Mesenteric fat pad (tissue), 1 donor: ENCODE measurements at places on chromosomes 16 and 17.

GRCh38 chr16:88130016-88130415 lies 178.8 kb downstream of the BANP start:
- DNase-seq = no peak

DNA sequence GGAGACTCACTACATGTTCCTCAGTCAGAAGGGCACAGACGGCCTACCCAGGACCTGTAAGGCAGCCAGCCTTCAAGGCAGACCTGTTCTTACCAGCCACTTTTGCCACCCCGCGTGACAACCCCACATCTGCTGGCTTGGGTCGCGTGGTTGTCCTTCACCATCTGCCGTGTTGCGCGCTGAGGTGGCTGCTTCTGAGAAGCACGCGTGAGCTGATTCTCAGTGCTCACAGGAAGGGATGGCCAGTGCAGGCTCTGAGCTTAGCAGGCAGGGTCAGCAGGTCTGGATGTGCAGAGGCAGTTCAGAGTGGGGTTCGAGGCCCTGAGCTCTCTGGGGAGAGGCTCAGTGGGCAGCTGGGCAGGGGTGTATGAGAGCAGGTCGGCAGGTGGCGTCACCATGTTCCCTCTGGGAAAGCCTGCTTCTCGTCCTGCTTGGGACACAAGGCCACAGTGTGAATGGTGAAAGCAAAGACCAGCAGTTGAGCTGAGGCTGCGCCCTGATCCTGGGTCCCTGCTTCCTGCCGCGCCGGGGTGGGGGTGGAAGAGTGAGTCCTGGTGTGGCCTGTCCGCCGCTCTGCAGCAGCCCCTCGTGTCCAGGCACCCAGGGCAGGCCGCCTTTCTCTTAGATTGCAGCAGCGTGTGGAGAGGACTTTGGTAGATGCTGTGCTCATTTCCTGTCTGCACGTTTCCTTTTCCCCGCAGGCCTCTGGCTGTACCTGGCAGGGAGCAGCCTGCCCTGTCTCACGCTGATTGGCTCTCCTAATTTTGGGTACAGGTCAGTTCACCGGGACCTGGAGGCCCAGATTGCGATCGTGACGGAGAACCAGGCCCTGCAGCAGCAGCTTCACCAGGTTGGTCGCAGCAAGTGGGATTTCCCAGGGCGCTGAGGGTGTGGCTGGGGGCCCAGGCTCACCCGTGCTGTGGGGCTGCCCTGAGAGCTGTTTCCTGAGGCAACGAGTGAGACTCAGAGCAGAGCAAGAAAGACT lies 36.0 kb downstream of the PGS1 start:
- no peak for DNase-seq

DNA sequence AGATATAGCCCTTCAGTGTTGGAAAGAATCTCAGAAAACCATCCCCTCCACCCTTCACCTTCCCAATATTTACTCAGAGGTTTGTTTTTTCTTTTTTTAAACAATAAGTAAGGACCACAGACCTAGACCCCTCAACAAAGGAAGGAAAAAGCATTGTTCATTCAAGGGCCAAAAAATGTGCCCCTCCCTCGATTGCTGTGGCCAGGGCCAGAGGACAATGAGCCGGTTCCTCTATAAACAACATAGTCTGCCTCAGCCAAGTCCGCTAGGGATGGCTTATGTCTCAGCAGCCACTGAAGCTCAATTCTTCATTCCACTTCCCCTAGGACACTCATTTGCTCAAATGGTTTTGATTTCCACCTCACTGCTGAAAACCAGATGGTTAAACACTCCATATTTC lies 24.0 kb downstream of the TRIM16 start:
- no peak for DNase-seq

GRCh38 chr17:50570528-50570927 lies 10.0 kb downstream of the CACNA1G start:
- DNase-seq = no peak

GRCh38 chr16:5758281-5758680 lies 660.7 kb upstream of the EEF2KMT start:
- DNase-seq = no peak

DNA sequence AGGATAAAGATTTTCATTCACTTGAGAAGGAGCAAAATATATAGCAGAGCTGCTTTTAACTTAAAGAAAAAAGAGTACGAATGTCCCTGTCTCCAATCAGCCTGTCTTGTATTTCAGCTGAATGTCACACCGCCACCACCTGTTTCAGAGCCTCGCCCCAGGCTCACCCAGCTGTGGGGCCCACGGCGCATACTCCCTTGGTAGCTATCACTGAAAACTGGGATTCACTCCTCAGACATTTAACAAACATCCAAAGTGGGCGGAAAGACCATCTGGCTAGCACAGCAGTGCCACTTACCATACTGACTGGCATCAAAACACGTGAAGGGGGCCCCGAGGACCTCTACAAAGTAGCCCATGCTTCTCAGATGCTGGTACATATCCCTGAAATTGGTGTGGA lies 25.4 kb upstream of the SLC38A8 start:
- no peak for DNase-seq

DNA sequence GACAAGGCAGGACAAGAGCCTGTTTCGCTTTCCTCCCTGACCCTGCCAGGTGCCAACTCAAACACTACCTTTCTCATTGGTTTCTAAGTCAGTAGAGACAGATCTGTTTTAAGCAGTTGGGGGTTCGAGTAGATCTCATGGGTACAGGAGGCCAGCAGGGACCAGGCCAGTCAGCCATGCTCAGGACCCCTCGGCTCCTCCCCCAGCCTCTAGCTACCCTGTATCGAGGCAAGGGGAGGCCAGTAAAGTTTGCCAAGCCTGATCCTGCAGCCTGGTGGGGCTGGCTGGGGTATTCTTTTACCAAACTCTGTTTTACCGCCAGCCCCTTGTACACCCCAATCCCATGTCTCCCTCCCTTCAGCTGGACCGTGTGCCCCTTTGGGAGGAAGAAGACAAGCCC lies 26.6 kb downstream of the OR1D5 start:
- DNase-seq = peak; percentile 39

- no peak for DNase-seq
These were observed 80.7 kb downstream of the SNX29 start for GRCh38 chr16:12057266-12057665.

- no peak for DNase-seq
These were observed 2.3 kb upstream of the SOX9 start for GRCh38 chr17:72118335-72119076.

GRCh38 chr16:11094075-11094856 lies 149.9 kb downstream of the CLEC16A start:
- DNase-seq = no peak

- DNase-seq = no peak
These were observed 429.9 kb downstream of the HS3ST3B1 start for GRCh38 chr17:14730821-14731220.

DNA sequence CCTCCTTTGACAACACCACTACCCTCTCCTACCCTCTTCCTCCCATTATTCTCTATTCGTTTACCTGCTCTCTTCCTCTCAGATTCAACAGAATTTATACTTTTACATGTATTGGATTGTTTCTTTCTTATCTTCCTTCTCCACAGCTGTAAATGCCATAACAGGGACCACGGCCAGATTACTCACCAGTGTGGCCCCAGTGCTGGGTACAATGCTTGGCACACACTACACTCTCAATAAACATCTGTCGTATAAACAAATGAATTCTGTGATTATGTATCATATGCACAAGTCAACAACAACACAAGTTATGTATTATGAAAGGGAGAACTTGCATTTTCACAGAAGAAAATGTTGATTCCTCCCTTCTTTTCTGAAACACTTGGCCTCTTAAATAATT lies 20.0 kb downstream of the AARSD1 start:
- no peak for DNase-seq

- no peak for DNase-seq
These were observed 140.8 kb downstream of the FTO start for GRCh38 chr16:53844804-53845203.

- DNase-seq = no peak
These were observed 128.0 kb upstream of the C17orf78 start for GRCh38 chr17:37247825-37248224.

- DNase-seq = no peak
These were observed 158.9 kb upstream of the NOG start for GRCh38 chr17:56434610-56435009.

DNA sequence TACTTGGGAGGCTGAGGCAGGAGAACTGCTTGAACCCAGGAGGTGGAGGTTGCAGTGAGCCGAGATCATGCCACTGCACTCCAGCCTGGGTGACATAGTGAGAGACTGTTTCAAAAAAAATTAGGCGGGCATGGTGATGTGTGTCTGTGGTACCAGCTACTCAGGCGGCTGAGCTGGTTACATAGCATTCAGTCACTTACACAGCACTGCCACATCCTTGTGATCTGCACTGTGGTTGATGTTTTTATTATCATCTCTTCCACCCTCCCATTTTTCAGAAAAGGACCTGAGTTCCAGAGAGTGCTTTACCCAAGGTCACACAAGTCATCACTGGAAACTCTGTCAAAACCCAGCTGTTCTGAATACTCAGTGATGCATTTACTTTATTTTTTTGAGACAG lies 14.8 kb upstream of the KPNB1 start:
- no peak for DNase-seq

- no peak for DNase-seq
These were observed 283.1 kb downstream of the SEC14L1 start for GRCh38 chr17:77423589-77424451.

DNA sequence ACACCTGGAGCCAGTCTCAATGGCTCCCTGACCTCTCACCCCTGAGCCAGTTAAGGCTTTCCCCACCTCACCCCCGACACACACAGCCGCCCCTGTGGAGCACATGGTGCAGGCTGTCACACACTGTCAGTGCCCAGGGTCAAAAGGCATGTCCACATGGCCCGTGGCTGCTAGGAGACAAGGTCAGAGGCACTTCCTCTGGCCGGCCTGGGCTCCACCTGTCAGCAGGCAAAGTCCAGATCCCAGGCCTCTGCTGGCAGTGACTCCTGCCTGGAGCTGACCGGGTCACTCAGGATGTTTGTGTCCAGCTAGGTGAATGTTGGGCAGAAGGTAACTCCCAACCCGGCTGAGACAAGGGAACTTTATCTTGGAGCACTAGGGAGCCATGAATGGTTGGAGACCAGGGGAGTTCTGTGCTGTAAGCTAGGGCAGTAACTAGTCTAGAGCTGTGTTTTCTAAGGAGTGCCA lies 6.0 kb downstream of the SREBF1 start:
- no peak for DNase-seq

DNA sequence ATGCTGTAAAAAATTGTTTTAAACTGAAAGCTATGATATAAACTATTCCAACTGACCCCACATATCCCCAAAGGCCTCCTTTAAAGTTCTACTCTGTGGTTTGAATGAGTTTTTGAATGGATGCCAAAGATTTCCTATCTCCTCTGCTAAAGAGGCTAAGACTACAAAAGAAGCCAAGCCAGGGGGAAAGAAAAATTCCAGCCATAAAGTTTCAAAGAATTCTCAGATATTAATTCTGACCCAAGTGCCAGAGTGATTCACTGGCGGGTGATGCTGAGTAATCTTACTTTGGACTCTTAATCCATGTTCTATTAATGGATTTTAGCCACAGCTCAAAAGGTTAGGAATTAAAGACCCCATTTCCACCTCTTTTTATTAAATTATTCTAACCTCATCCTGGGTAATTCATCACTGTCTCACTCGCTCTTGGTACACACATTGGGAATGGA lies 60.7 kb downstream of the HS3ST3A1 start:
- DNase-seq = no peak

DNA sequence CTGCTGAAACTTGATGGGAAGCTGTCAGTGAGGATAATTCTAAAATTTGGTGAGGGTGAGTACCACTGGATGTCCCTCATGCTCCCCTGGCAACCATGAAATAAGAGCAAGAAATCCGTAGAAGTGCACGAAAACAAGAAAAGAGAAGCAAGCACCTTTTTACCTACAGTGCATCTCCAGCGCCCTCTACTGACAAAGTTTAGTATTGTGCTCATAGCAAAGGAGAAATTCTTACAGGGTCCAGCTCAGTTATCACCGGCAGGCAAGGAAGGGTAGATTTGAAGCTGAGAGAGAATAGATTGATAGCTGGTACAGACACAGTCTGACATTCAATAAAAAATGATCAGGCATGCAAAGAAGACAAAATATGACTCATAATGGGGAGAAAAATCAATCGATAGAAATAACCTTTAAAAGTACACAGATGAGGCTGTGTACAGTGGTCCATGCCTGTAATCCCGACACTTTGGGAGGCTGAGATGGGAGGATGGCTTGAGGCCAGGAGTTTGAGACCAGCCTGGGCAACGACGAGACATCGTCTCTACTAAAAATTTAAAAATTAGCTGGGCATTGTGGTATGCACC lies 28.3 kb upstream of the TEX2 start:
- no peak for DNase-seq

GRCh38 chr17:31060791-31061550 lies 33.8 kb upstream of the NF1 start:
- no peak for DNase-seq
